Activated CD4-positive, alpha-beta memory T cell treated with anti-CD3 and anti-CD28 coated beads for 36 hours (primary cell): ENCODE measurements at places on chromosomes 7 and 10.
A peak's percentile ranks its signal among the peaks of the same experiment; 100 is the strongest.

GRCh38 chr10:82463614-82464013 lies 588.6 kb downstream of the NRG3 start:
- H3K4me1 ChIP-seq: no peaks in the 10 kb centered on the region
- no peaks in the 10 kb centered on the region for H3K36me3 ChIP-seq
- no peak overlapping the region for H3K27ac ChIP-seq
- H3K27me3 ChIP-seq: no peaks in the 10 kb centered on the region
- H3K4me3 ChIP-seq: no peak overlapping the region

DNA sequence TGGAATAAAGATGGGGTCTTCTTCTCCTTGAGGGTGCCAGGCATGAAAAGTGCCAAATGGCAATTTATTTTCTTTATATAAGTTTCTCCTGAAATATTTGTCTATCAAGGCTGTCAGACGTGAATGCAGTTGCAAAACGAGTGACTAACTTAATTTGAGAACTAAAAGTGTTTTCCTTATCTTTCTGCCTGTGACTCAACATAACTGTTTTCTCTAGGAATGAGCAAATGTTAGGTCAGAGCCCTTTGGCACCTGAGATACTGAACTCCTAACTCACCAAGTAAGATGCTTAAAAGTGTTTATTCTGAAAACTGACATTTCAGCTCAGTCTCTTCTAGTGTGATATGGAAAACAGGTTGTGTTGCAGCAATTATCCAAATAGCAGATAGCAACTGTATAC lies 197.0 kb downstream of the STK31 start:
- H3K27ac ChIP-seq: no peak overlapping the region
- DNase-seq: no peak
- no peaks in the 10 kb centered on the region for H3K4me1 ChIP-seq
- H3K27me3 ChIP-seq: peaks cover 2% of the 10 kb centered on the region
- H3K36me3 ChIP-seq: no peaks in the 10 kb centered on the region

GRCh38 chr10:82949816-82950575 lies 1075.0 kb downstream of the NRG3 start:
- no peaks in the 10 kb centered on the region for H3K4me1 ChIP-seq
- H3K27me3 ChIP-seq: no peaks in the 10 kb centered on the region
- no peaks in the 10 kb centered on the region for H3K36me3 ChIP-seq
- H3K27ac ChIP-seq: no peak overlapping the region
- no peak overlapping the region for H3K4me3 ChIP-seq
- no peak for DNase-seq

GRCh38 chr10:133403359-133403758 lies 9.4 kb downstream of the MTG1 start:
- H3K27me3 ChIP-seq: no peaks in the 10 kb centered on the region
- H3K4me1 ChIP-seq: peaks cover 47% of the 10 kb centered on the region
- H3K36me3 ChIP-seq: peaks cover 64% of the 10 kb centered on the region

GRCh38 chr10:54905578-54906192 lies 104.7 kb upstream of the PCDH15 start:
- H3K27ac ChIP-seq: no peak overlapping the region
- H3K36me3 ChIP-seq: no peaks in the 10 kb centered on the region
- no peak overlapping the region for H3K4me3 ChIP-seq
- no peaks in the 10 kb centered on the region for H3K27me3 ChIP-seq
- no peaks in the 10 kb centered on the region for H3K4me1 ChIP-seq

GRCh38 chr10:80126876-80127275 lies 5.7 kb upstream of the PLAC9 start:
- no peak overlapping the region for H3K4me3 ChIP-seq
- no peaks in the 10 kb centered on the region for H3K36me3 ChIP-seq
- no peak overlapping the region for H3K27ac ChIP-seq
- no peaks in the 10 kb centered on the region for H3K4me1 ChIP-seq

DNA sequence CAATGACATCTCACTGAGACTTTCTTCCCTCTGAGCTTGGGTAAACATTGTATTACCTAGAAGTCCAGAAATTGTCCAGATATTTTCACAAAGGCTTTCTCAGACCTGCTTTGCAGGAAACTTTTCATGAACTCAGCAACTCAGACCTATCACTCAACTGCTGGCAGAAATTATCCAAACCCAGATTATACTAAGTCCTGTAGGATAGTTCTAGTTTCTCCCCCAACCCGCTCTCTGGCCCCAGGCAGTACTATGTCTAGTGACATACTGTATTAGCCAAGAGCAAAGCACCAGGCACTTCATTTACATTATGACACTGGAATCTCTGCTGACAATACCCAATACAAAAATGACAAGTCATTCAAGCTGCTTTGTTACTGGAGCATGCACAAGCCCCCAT lies 75.0 kb downstream of the RHOBTB1 start:
- no peak for DNase-seq
- H3K4me3 ChIP-seq: no peak overlapping the region
- H3K4me1 ChIP-seq: no peaks in the 10 kb centered on the region
- no peak overlapping the region for H3K27ac ChIP-seq

DNA sequence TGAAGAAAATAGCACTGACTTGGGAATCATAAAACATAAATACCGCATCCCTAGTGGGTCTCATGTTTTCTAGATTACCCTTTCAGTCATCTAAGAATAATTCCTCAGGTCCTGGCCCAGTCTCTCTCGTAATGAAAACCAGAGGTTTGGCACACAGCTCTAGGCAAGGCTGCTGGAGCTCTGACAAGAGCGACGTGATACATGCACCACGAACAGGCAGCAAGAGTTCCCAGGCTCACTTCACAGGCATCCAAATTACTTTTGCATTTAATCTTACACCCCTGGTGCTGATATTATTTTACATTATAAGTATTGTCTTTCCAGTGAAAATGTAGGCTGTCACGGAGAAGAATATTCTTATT lies 105.2 kb downstream of the THSD7A start:
- H3K36me3 ChIP-seq: no peaks in the 10 kb centered on the region
- H3K27me3 ChIP-seq: no peaks in the 10 kb centered on the region
- H3K27ac ChIP-seq: no peak overlapping the region

DNA sequence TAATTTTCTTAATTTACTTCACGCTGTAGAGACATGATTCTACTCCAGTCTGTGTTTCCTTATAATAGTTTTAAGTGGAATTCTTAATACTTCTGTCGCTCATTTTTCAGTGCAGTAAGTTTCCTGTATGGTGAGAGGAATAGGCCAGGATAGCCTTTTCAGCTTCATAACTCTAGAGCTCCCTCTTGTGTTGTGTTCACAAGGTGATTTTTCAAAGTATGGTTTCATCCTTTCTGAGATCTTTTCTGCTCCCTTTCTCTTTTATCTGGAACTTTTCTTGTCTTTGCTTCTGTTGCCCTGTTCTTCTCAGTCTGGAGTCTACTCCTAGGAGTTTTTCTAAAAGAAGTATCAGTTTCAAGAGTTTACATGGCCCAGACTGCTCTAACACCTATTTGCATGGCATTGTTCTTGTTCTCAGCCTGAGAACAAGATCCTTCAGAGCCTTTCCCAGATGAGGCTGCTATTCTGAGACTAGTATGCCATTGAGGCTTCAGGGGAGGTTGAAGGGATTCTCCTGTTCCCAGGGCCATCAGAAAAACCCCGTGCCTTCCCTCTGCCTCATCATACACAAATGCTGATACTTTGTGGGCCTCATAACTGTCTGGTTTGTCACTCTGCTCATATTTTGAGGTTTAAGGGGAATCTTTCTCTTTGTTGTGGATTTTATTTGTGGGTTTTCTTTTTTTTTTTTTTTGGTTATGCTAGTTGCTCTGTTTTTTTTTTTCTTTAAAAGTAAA lies 21.8 kb downstream of the NET1 start:
- DNase-seq: no peak
- H3K27ac ChIP-seq: no peak overlapping the region
- no peaks in the 10 kb centered on the region for H3K27me3 ChIP-seq

DNA sequence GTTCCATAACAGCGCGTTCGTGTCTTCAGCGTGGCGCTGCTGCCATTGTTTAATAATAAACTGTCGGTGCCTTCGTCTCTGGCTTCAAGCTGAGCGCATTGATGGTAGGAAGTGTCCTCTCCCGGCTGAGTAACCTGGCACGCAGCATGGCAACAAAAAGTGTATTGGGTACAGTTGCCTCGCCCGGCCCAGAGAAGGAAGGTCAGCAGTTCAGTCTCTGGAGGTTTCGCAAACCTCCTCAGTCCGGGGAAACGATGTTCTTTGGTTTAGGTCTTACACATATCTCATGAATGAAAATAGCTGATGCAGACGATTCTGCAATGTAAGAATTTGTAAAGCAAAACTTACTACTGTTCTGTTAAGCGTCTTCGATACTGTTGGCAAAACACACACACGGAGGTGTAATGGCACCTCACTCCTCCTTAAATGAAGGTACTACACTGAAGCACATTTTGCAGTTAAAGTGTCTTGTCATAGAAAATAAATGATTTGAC lies 739 bp upstream of the CCDC186 start:
- H3K4me3 ChIP-seq: peak overlapping the region; percentile 93
- peaks cover 7% of the 10 kb centered on the region for H3K36me3 ChIP-seq
- H3K27ac ChIP-seq: peak overlapping the region; percentile 72
- DNase-seq: no peak

GRCh38 chr10:65341323-65341925 lies 1584.4 kb upstream of the LRRTM3 start:
- DNase-seq: no peak
- H3K27ac ChIP-seq: no peak overlapping the region
- no peaks in the 10 kb centered on the region for H3K36me3 ChIP-seq

DNA sequence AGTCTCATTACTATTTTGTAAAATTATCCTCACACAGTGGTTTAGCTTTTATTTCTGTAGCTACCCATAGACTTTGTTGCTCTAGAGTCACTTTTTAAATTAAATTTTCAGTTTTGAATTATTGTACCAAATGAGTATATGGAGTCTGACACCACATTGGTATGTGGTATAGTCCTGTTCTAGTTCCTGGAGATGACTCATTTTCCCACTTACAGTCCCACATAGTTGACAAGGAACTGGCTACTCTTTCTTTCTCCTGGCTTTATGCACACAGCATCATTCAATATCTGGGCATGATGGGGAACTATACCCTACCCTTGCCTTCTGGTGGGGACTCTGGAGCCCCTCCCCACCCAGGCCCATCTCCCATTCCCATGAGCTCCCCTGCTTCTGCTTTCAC lies 92.6 kb upstream of the RAB11FIP2 start:
- peaks cover 12% of the 10 kb centered on the region for H3K27me3 ChIP-seq
- no peaks in the 10 kb centered on the region for H3K36me3 ChIP-seq
- H3K4me3 ChIP-seq: no peak overlapping the region

DNA sequence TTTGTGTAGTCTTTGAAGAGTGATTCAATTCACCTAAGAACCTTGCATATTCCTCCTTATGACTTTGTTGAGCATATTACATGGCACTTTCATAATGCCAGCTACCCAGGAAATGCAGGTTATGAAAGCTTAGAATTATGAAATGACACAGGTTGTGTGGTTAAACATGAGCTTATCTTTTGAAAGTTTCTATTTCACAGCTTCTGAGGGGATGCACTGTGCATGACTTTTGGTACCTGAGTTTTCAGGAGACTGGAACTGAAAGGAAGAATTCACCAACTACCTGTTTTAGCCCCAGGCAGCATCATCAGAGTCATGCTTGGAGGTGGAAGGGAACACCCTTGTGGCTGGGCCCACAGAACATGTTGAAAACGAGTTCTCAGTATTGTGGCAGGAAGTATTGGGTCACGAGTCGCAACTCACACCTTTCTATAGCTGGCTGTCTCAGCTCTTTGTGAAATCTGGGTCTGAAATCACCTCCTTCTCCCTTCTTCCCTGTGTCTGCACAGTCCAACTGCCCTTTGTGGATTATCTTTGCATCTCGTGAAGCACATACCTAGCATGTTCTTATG lies 228.2 kb downstream of the PTEN start:
- peaks cover 17% of the 10 kb centered on the region for H3K27me3 ChIP-seq
- peak; percentile 88 for DNase-seq
- peaks cover 36% of the 10 kb centered on the region for H3K4me1 ChIP-seq
- H3K27ac ChIP-seq: peak overlapping the region; percentile 36
- H3K36me3 ChIP-seq: no peaks in the 10 kb centered on the region

GRCh38 chr10:76191336-76191735 lies 759.9 kb downstream of the LRMDA start:
- H3K36me3 ChIP-seq: no peaks in the 10 kb centered on the region
- H3K27ac ChIP-seq: no peak overlapping the region
- no peaks in the 10 kb centered on the region for H3K4me1 ChIP-seq
- DNase-seq: no peak
- no peak overlapping the region for H3K4me3 ChIP-seq
- H3K27me3 ChIP-seq: no peaks in the 10 kb centered on the region

DNA sequence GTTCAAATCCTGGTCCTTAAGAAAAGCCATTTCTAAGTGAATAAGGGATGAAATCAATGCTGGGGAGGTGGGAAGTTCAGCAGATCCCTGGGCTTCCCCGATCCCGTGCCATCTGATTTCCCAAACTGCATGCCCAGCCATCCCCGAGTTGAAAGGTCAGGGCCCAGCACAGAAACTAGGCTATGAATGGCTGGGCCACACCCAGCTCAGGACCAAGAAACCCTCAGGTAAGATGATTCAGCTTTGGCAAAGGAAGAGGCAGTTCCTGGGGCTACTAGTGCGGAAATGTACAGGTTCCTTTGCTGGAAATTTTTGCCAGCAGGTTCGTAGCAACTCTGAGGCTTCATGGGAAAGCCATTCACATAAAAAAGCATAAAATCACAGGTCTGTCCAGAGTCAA lies 182.7 kb downstream of the FAM107B start:
- DNase-seq: no peak
- H3K27me3 ChIP-seq: no peaks in the 10 kb centered on the region

DNA sequence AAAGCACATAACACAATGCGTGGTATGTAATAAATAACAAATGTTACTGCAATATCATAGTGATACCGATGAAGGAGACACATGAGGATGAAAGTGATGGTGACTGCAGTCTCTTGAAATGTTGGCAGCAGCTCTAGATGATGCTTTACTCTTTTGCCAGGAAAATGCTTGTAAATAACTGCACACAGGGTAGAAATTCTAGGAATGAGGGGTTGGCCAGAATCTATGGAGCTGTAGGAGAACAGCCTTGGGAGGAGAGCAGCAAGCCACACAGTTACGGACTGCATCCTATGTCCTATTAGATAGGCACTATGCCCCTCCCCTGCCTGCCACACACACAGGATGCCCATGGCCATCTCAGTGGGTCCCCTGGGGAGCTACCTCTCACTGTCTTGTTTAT lies 97.6 kb upstream of the GSDME start:
- peaks cover 29% of the 10 kb centered on the region for H3K36me3 ChIP-seq
- peaks cover 21% of the 10 kb centered on the region for H3K4me1 ChIP-seq
- no peaks in the 10 kb centered on the region for H3K27me3 ChIP-seq
- DNase-seq: no peak
- H3K27ac ChIP-seq: no peak overlapping the region

DNA sequence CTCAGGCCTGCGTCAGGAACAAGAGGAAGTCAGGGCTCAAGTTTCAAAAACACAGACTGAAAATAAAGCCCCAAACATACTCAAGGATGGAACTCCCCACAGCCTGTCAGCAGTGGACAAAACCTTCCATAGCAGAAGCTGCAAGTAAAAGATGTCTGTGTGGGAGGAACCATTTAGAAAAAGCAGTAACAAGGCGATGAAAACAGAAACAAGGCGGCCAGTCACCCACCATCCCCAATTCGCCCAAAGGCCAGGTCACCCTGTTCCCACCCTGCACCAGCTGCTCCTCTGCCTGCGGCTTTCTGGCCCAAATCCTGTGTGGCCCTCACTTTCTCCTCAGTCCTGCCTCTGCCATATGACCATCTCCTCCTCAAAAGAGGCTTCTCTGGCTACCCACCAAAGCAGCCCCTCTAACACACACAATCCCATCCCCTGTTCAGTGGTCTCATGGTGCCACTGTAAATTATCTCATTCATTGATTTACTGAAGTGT lies 27.8 kb downstream of the KCNMA1 start:
- H3K4me3 ChIP-seq: no peak overlapping the region
- H3K4me1 ChIP-seq: no peaks in the 10 kb centered on the region
- peaks cover 1% of the 10 kb centered on the region for H3K27me3 ChIP-seq
- no peak overlapping the region for H3K27ac ChIP-seq
